ENCODE measurements at places on chromosomes 1 and 21.

DNA sequence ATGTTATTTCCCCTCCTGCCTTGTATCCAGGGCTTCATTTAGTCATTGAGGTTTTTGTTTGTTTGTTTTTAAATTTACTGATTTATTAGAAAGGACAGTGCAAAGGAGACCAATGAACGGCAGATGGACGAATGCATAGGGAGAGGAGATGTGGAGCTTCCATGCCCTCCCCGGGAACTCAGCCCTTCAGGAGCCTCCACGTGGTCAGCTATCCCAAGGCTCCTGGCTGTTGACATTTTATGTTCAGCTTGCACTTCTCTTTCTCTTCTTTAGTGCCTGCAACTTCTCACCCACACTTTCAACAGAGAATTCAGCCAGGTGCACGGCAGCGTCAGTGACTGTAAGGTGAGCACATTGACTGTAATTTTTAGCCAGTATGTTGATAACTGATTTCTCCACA lies 30.7 kb upstream of the PGD start:
- no peak for DNase-seq

GRCh38 chr1:94543893-94544635 lies 2.5 kb upstream of the F3 start:
- DNase-seq, result no peak

GRCh38 chr21:33278721-33279120 lies 12.6 kb downstream of the IL10RB start:
- no peak for DNase-seq

DNA sequence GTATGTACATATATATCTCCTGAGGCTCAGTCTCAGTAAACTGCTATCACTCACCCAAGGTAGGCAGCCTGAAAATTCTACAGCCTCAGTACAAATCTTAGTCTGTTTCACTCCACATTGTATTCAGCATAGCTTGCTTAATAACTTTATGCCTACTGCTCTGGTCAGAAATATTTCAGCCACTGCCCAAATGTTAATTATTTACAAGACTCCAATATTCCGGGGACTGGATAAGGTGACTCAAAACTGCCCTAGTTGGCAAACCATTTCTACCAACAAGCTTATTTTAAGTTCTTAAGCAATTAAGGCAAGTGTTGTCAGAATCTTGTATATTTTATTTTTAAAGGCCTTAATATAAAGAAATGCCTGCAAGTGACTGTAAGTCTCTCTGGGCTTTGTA lies 114.8 kb downstream of the LRRIQ3 start:
- no peak for DNase-seq

GRCh38 chr21:42525029-42525581 lies 11.5 kb downstream of the SLC37A1 start:
- DNase-seq, result no peak

- no peak for DNase-seq
Observed at GRCh38 chr1:221292652-221293051, 413.4 kb downstream of the HLX start.

DNA sequence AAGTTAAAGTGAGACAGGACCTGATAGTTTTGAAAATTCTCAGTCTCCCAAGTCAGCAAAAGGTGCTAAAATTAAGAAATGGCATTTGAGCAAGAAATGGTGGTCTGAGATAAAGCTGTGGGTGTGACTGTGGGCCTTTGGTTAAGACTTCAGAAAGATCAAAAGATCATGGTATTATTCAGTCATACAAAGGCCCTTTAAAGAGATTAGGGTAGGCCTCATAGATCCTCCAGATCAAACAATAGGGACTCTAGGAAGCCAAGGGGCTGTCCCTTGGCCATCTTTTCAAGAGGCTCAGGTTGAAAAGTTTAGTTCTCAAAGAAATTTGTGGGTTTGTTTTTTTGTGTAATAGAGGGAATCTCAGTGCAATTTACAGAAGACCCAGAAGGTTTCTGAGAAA lies 8.4 kb downstream of the HMGB4 start:
- no peak for DNase-seq

DNA sequence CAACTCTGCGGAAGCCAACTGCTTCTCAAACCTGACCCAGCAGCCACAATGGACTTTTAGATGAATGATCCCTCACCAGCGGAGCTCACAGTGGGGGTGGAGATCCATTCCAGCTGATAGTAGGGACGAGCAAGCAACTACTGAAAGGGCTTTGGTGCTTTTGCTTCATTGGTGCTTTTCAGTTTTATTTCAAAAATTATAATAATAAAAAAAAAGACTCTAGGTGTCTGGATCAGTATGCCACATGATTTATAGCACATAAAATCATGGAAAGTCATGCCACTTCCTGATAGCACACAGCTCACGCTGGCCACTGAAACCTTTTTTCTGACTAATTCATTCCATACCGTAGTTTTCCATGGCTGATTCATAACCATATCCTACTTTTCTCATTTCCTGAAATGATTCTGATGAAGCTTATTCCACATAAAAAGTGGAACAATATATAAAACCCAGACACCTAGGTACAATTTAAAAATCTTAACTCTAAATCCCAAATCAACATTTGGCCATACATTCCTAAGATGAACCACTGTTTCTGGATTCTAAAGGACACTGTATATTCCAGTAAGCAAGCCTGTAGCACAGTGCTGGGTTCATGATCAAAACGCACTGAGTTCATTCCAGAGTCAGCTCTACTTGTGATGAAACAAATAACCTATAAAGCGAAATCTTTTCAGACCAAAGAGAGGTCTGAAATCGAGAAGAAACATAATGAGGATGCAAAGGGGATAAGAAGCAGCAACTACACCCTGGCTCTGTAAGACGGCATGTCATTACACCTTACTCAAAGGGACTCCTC lies 41.3 kb upstream of the KCNE1 start:
- no peak for DNase-seq

Measured in activated CD4-positive, alpha-beta T cell treated with anti-CD3 and anti-CD28 coated beads, Interleukin-2, Interleukin-4, amounts not matched to agents 100 ng/mL and 50 ng/mL, durations not matched to agents 16 hours and 8 hours (primary cell).